Stimulated activated CD4-positive, alpha-beta T cell treated with anti-CD3 and anti-CD28 coated beads, Interleukin-15, amount 100 ng/mL, for 48 hours (primary cell): ENCODE measurements at places on chromosomes 7 and 10.

DNA sequence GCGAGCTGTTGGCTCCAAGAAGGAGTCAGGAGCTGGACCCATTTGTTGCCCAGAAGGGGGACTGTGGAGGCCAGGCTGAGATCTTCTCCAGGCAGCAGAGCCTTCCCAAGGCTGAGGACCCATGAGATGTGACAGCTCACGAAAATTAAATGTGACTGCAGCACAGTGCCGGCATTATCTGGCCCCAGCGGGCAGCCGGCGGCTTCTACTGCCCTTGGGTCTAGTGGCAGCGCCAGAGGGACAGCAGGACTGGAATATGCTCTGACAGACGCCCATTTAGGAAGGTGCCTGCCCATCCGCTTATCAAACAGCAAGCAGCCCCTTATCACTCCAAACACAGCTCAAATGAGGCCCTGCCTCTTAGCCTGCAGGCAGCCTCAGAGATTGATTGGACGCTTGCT is 122.9 kb upstream of the LYZL2 start:
- DNase-seq = no peak

DNA sequence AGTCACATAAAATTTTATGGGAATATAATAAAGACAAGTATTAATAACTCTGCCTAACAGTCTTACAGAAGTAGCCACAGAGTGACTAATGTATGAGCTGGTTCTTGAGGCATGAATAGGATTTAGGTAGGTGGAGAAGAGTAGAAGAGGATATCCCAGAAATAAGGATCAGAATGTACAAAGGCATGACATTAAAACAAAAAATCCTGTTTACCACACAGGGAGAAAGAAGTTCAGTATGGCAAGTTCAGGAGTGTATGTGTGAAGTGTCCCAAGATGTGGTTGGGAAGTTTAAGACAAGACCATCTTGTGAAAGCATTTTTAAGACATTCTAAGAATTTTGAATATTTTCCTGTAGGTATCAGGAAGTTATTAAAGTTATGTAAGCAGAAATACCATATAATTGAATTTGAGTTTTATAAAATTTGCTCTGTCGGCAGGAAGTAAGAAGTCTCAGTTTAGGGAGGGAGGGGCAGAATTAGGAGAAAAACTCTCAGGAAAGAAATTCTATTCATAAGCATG is 64.7 kb upstream of the CAV2 start:
- DNase-seq = no peak

- DNase-seq = no peak
These were observed 847.0 kb downstream of the TYW1 start for GRCh38 chr7:67843615-67844014.

DNA sequence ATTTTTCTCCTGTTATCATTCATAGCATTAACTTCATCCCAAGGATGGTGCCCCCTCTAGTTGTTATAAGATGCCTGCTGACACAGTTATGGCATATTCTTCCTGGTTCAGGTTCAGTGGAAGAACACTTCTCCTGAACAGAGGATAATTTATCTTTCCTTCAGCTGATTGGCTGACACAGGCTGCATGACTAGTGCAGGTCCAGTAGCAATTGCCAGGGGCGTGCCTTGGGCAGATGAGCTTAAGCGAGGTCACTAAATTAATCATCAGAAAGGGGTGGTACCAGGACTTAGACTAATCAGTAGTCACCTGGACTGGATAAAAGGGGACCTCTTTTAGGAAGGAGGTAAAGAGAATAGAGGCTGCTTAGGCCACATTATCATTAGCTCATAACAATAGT is 42.3 kb downstream of the BZW2 start:
- no peak for DNase-seq

- no peak for DNase-seq
These were observed 116.0 kb downstream of the VTI1A start for GRCh38 chr10:112562809-112563663.

- no peak for DNase-seq
These were observed 233.2 kb upstream of the PPP2R2D start for GRCh38 chr10:131667561-131667960.

GRCh38 chr7:91681718-91682117 is 198.8 kb downstream of the MTERF1 start:
- DNase-seq = no peak

GRCh38 chr10:69807122-69807521 is 5.4 kb downstream of the COL13A1 start:
- no peak for DNase-seq

GRCh38 chr7:7620236-7620635 is 20.3 kb upstream of the UMAD1 start:
- DNase-seq = no peak
